Amygdala (tissue), 56 donors: ENCODE measurements at places on chromosomes 5 and 9.

DNA sequence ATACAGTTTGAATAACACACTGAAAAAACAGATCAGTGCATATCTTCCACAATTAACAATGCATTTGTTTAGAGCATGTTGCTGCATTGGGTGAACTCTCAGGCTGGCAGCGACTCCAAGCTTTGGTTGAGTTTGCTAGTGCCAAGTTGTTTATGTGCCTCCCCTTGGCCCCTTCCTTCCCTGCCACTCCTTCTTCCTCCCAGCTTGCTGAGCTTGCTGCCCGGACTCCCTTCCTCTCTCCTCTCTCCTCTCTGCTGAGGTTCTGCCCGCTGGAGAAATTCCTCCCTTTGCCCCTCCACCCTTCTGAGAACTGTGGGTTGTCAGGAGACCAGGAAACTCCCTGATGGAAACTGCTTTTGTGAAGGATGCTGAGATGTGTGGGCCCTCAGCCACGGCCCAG is 247.3 kb downstream of the PDZD2 start:
- no peak for DNase-seq

GRCh38 chr5:179148703-179149170 is 88.6 kb downstream of the ZNF354C start:
- DNase-seq = no peak

DNA sequence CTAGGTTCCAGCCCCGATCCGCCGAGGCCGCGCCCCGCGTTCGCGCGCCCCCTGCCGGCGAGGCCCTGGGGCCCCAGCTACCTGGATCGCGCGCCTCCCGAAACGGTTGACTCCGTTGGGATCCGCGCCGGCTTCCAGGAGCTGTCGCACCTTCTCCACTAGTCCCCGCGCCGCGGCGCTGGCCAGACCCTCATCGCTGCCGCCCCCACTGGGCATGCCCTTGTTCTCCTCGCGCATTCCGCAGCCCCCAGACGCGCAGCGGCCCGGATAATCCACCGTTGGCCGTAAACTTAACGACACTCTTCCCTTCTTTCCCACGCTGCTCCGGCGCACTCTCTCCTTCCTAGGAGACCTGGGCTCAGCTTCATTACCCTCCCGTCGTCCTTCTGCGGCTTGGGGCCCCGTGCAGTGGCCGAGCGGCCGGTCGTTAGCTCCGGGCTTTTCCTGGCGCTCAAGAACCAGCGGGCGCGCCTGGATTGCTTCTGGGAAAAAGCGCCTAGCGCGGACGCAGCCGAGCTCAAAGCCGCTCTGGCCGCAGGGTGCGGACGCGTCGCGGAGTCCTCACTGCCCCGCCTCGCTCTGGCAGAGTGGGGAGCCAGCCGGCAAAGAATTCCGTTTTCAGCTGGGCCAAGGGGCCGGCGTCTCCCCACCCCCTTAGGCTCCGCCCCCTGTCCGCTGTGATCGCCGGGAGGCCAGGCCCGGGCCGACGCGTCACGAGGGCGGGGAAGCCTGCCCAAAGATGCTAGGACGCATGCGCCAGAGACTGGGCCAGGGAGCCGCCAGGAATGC is at the start of gene CDKN2B:
TSS of gene CDKN2B (minus strand) at position 589 of the 789 bp plus-strand sequence. CDS start at position 237, 352 bp downstream.
- peak; percentile 90 for DNase-seq

- no peak for DNase-seq
Observed at GRCh38 chr9:128206484-128206883, 3.3 kb downstream of the DNM1 start.

GRCh38 chr9:72882117-72882775 is 70.6 kb downstream of the ALDH1A1 start:
- DNase-seq = no peak

GRCh38 chr5:89756955-89757354 is 652.6 kb downstream of the CETN3 start:
- no peak for DNase-seq

DNA sequence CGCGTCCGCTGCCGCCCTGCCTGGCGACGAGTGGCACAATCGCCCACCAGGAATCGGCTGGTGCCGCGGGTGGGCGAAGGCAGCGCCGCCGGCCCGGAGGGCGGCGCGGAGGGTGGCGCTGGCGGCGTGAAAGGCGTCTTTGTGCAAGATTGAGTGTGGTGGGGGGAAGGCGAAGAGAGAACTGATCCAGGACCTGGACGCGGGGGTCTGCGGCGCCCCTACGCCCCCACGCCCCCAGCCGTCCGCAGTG is 4.6 kb upstream of the RGMB start:
- DNase-seq = no peak

GRCh38 chr9:123807251-123807650 is 122.7 kb downstream of the DENND1A start:
- DNase-seq = no peak

DNA sequence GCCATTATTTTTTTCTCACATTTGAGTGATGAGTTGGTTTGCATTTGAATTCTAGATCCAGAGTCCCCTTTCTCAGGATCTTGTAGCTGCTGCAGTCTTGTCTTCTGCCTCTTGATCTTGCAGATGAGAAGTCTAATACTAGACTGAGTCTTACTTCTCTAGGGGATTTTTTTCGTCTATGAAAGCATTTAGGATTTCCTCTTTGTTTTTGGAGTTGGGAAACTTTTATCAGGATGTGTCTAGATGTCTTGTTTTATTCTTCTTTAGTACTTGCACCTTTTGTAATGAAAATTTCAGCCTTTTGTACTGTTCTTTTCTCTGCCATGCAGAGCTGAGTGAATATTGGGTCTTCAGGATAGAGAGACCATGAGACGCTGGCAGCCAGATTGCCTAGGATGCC is 65.4 kb downstream of the ZNF618 start:
- DNase-seq = no peak

GRCh38 chr5:69416180-69416579 is 1.3 kb downstream of the MARVELD2 start:
- DNase-seq = no peak

DNA sequence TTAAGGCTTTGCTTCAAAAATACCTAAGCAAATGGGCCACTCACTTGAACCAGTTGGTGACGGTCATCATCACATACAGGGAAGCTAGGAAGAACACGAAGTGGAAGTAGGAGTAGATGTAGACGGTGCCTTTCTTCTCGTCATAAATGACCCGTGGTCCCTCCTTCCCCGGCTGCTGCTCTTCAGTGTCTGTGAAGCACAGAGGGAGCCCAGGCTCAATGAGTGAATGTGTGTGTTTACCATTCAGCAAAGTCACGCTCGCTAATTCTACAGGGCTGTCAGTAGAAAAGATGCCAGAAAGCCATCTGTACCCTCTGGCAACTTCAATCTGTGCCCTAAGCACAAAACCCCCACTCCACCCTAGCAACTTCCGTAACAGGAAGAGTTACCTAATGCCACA is 109.8 kb downstream of the SERINC5 start:
- DNase-seq = no peak

DNA sequence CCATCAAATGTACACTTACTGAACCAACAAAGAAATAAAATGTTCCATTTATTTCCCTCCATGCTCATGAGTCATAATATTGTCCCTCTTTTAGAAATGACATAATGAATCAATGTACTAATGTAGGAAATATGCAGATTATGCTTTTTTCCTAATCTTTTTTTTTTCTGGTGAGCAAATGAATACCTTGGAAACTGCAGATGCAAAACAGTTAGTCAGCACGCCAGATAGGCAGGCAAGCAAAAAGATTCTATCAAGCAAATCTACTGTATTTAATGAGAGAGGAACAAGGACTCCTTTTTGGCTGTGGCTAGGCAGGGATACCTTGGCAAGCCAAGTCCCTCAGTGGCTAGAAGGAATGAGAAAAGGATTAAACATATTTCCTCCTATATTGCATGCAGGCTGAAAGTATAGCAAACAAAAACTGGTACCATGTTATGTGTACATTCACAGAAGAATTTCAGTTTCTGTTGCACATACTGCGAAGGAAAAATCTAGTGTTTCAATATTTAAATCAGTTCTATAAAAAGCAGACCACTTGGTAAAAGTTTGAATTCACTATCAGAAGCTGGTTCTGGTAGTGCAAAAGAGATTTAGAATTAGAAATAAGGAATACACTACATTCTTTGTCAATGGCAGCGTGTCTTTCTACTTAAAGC is 605.4 kb downstream of the TLE1 start:
- no peak for DNase-seq

DNA sequence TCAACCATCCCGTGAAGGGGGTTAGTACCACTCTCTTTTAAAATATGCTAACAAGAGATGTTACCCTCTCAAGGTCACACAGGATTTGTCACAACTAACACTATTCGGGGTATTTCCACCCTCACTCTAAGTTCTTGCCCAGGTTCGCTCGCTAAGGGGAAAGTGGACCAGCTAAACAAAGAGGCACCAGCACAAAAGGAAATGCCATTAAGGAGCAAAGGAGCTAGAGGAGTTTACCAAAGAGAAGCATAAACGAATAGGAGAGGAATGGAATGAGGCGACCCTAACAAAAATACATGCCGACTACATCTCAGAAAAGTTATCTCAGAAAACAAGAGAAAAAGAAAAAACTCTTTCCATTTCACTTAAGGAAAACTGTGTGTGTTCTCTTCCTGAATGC is 170.9 kb downstream of the DCP2 start:
- DNase-seq = no peak

DNA sequence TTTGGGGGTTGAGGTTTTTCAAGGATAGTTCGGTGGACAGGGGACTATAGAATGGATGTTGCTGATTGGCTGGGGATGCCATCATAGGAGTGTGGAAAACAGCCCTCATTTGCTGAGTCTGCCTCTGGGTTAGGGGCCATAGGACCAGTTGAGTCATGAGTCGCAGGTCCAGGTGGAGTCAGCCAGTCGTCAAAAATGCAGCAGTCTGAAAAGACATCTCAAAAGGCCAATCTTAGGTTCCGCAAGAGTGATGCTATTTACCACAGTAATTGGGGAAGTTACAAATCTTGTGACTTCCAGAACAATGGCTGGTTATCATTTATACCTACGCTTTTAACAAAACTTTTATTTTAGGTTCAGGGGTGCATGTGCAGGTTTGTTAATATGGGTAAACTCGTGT is 276.0 kb upstream of the DMRT1 start:
- no peak for DNase-seq

- DNase-seq = no peak
Observed at GRCh38 chr9:22857316-22857715, 410.7 kb downstream of the DMRTA1 start.

GRCh38 chr9:108074900-108075299 is 585.3 kb upstream of the KLF4 start:
- no peak for DNase-seq

DNA sequence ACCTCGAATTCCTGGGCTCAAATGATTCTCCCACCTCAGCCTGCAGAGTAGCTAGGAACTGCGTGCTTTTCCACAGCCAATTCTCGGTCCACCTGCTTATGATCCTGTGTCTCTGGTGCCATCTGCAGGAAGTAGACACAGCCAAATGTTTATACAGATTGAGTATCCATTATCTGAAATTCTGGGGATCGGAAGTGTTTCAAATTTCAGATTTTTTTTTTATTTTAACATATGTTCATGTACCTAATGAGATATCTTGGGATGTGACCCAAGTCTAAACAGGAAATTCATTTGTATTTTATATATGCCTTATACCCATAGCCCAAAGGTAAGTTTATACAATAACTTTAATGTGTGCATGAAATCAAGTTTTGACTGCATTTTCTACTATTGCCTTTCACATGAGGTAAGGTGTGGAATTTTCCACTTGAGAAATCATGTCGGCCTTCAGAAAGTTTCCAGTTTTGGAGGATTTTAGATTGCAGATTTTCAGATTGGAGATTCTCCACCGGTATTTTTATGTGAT is 89.5 kb downstream of the ESM1 start:
- peak; percentile 32 for DNase-seq

DNA sequence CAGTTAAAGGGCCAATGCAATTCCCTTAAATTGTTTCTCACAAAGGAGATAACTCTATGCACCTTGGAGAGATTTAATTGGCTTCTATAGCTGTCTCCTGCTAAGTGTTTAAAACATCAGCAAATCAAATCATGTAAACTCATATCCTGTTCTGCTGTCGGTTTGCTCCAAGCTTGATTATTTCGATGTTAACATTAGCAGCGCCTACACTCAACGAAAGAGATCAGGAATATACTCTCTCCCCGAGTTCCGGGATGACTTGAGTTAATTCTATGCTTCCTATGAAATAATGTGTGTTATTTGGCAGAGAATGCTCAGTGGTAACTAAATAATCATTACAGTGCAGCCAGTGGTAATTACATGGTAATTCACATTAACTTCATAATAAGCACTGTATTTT is 338.6 kb downstream of the EBF1 start:
- no peak for DNase-seq

DNA sequence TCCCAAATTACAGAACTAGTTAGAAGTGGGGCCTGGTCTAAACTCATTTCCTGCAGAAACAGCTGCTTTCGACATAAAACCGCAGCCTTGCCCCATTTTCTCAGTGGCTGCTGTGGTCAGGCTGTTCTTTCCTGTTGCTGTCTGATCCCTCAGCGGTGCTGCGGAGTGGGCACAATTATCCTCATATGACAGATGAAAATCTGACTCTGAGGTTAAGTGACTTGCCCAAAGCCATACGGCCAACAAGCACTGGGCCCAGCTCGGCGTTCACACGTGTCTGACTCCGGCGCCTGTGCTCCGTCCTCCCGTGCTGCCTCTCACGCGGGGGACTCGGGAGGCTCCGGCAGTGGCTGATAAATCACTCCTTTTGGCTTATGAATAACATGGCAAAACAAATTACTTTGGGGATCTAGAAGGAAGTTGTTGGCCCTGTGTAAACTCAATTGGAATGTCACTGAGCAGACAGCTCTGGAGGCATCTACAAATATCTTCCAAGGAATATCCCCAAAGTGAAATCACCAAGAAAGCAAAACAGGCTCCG is 142.6 kb upstream of the LMX1B start:
- DNase-seq = no peak

DNA sequence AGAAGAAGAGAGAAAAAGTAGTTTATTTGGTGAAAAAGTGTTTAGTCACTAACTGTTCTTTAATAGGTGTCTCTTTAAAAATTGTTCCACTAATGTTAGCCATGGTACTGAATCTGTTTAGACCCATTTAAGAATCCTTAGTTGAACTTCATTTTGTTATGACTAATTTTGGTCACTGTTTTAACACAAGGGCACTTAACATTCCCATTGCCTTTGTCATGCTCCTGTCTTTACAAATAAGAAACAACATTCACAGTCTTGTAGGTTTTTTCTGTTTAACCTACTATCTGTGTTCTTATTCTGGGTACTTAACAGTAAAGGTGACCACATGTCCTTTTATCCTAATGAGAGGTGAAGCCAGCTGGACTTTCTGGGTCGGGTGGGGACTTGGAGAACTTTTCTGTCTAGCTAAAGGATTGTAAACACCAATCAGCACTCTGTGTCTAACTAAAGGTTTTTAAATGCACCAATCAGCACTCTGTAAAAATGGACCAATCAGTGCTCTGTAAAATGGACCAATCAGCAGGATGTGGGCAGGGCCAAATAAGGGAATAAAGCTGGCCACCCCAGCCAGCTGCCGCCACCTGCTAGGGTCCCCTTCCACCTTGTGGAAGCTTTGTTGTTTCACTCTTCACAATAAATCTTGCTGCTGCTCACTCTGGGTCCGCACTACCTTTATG is 116.7 kb downstream of the WDR70 start:
- no peak for DNase-seq

DNA sequence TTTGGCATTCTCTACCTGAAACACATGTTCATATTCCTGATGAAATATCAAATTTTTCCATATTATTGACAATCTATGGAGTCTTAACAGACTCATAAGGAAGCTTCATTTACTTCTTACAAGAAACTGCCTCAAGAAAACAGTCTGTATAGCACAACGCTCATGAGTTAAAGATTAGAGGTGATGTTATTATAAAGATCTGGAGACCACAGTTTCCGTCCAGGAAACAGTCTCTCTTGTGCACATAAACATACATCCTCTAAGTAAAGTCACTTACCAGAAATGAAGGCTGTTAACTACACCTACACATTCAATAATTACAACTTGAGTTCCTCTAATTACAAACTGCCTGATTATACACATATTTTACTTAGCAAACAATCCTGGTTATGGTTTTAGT is 86.9 kb downstream of the RAPGEF6 start:
- no peak for DNase-seq
